ENCODE measurements at places on chromosomes 4 and X. TPM values are rescaled to one million over a fixed set of nuclear protein-coding genes. Genes with fewer than 3 reads are reported as not detected.

Gene GAGE12E
- not detected for total RNA-seq

Gene CEP135
- total RNA-seq, result 15.5 TPM

Gene NDNF
- total RNA-seq, result not detected

Gene CCSER1
- 0.17 TPM for total RNA-seq

Gene JAKMIP1
- 17.7 TPM for total RNA-seq

Gene NCAPG
- total RNA-seq, result 79.8 TPM

Gene TMPRSS11B
- total RNA-seq, result not detected

Gene KLHL34
- total RNA-seq, result 0.70 TPM

Gene SPANXN3
- total RNA-seq, result not detected

Gene FHDC1
- 0.07 TPM for total RNA-seq

Gene PTCHD1
- not detected for total RNA-seq

Gene PABPC1L2A
- not detected for total RNA-seq

Gene AREG
- 0.36 TPM for total RNA-seq

Gene FRG2
- total RNA-seq, result not detected

Gene CACNA1F
- total RNA-seq, result 0.74 TPM

Gene WNK3
- total RNA-seq, result 0.19 TPM

Gene SLC2A9
- total RNA-seq, result 0.65 TPM

Gene CXCL10
- 0.51 TPM for total RNA-seq

Gene MAGEA2B
- total RNA-seq, result not detected

Gene KIT
- 0.10 TPM for total RNA-seq

Gene AFF2
- 0.36 TPM for total RNA-seq

Gene PABPC4L
- total RNA-seq, result not detected

Gene CYTL1
- total RNA-seq, result not detected

Gene TEX13B
- total RNA-seq, result not detected

Gene OPRPN
- total RNA-seq, result not detected

Gene CHST7
- total RNA-seq, result 5.1 TPM

Gene CXXC4
- total RNA-seq, result not detected
